ENCODE measurements at places on chromosomes 7 and 10.

DNA sequence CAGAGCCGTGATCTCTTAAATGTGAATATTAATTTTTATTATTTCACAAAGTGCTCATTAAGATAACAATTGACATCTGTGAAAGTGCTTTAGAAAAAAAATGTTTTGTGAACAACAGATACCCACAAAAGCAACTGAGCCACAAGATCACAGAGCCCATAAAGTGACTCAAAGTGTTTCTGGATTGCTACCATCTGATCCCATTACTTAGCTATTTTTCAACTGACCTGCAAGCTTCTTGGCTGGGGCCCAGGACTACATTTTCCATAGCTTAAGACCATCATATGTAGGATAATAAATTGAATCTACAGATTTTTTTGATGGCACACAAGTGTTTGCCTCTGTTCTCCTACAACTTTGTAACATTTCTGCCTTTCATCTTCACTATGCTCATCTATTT, 674.4 kb downstream of the PHTF2 start:
- DNase-seq: no peak

DNA sequence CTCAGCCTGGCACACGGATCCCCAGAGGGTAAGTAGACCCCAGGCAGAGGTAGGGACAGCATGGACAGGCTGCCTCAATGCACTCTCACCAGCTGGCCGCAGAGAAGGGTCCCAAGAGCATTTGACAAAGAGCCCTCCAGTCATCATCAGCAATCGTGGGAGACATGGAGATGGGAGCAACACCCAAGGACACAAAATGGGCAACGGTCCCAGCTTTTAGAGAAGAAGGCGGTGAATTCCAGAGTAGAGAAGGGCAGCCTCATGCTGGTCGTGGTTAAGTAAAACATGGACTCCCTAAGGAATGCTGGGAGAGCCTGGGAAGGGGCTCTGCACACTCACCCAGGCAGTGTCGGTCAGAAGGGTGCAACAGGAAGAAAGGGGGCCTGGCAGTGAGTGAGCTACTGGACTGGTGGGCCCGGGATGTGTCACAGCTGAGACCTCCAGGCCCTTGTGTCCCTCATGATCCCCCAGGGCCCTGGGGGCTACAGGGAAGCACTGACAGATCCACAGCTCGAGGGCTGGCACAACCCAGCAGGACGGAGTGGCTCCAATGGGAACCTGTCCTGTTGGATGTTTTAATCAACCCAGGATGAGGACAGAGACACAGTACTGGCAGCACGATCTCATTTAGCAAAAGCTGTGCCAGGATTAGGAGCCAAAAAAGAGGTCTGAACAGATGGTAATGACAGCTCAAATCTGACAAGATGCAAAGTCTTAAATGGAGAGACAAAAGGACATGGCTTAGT, 147.1 kb downstream of the NEURL1 start:
- DNase-seq: no peak

GRCh38 chr10:105138358-105138757, 497.3 kb downstream of the SORCS3 start:
- no peak for DNase-seq

DNA sequence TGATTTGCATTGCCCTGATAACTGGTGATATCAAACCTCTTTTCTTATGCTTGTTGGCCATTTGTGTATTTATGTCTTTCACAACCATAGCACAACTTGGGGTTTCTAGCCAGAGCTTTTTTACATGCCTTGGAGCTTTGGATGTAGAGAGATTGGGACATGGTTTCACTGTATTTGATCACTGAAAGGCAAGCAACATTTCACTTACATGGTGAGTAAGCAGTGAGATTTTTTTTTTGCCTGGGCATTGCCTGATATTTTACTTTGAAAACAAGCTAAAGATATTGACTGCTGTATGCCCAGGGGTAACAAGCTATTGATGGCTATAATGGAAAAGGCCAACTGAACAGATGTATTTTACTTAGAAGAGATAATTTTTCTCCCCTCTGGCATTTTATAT, 259.0 kb downstream of the PHTF2 start:
- DNase-seq: no peak

DNA sequence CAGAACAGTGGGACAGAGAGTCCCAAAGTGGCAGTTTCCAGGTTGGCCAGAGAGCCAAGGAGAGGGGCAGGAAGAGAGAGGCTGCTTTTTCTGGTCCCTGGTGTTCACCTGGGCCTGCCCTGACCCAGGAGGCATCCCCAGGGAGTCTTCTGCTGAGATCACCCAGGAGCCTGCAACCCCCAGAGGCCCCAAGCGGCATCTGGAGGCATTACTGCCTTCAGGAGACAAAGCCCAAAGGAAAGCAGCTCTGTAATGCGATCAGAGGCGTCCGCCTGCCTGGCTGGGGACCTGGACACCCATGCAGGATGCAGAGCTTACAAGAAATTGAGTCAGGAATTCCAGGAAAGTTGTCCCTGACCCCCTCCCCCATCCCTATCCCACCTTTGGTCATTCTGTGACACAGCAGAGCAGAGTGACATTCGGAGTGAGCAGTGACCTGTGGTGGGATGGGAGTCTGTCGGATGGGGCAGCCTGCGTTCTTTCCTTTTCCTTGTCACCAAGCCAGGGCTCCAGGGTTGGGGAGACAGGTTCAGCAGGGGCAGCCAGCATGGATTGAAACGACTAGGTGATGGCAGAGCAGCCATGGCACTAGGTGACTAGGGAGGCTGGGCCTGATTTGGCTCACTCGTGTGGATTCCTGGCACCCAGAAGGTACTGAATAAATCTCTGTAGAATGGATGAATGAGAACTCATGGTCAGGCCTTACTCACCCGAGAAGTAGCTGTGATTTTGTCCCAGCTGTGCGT, 10.4 kb downstream of the UNC5B start:
- no peak for DNase-seq

GRCh38 chr10:93993782-93994437, at the start of gene PLCE1:
PLCE1 (plus strand) TSS chr10:93993931; CDS start chr10:94031047, 37,116 bp downstream.
- DNase-seq: peak; percentile 44

DNA sequence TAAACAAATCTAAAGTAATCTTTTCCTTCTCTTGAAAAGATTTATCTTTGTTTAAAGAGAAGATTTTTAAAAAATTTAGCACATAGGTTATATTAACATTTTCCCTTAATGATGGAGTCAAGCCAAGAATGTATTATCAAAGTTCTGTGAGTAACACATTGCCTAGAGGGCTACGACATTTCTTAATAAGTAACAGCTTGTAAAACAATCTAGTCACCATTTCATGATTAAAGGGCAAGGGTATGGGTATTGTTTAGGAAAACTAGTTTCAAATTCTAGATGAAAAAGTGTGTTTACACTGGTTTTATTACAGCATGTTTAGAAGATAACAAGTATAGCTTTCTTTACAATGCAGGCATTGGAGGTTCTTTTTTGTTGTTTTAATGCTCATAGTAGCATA, 28.6 kb upstream of the LAMB4 start:
- no peak for DNase-seq

- peak; percentile 67 for DNase-seq
Measured at GRCh38 chr10:98170249-98171117, 36.0 kb downstream of the R3HCC1L start.

DNA sequence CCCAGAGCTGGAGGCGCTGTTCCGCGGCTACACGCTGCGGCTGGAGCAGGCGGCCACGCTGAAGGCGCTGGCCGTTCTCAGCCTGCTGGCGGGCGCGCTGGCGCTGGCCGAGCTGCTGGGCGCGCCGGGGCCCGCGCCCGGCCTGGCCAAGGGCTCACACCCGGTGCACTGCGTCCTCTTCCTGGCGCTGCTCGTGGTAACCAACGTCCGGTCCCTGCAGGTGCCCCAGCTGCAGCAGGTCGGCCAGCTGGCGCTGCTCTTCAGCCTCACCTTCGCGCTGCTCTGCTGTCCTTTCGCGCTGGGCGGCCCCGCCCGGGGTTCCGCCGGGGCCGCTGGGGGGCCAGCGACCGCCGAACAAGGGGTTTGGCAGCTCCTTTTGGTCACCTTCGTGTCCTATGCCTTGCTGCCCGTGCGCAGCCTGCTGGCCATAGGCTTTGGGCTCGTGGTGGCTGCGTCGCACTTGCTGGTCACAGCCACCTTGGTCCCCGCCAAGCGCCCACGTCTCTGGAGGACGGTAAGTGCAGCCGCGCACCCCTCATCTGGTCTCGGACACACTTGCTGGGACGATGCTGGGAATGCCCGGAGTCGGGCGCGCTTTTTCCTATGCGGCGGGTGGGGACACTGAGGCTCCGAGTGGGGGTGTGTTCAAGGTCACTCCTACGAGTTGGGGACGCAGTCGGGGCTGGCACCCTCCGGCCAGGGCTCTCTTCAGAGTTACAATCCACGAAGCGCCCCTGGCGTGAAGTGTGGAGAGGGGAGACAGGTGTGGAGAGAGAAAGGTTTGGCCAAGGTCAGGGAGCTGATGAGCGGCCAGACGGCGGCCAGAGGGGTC, 717 bp downstream of the ADCY1 start:
- DNase-seq: peak; percentile 80

DNA sequence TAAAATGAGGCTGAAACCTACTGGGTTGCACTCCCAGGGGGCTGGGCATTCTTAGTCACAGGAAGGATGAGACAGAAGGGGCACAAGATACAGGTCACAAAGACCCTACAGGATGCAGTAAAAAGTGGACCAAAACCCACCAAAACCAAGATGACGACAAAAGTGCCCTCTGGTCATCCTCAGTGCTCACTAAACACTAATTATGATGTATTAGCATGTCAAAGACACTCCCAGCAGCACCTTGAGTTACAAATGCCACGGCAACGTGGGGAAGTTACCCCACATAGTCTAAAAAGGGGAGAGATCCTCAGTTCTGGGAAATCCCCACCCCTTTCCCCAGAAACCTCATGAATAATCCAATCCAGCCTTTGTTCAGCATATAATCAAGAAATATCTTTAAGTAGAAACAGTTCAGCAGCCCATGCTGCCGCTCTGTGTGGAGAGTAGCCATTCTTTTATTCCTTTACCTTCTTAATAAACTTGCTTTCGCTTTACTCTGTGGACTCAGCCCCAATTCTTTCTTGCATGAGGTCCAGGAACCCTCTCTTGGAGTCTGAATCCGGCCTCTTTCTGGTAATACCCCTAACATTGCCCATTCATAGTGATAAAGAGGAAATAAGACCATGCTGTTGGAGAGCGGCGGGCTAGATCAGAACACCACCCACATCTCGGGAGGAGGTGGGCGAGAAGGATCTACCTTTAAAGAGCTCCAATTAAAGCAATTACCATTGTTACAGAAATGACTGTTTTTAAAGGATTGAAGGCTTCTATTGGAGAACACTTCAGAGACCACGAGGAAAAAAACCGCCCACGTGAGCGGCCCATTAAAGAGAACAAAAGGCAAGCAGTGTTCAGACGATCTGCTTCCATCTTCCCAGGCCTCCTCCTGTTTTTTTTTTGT, 170.9 kb downstream of the USP6NL start:
- peak; percentile 56 for DNase-seq

DNA sequence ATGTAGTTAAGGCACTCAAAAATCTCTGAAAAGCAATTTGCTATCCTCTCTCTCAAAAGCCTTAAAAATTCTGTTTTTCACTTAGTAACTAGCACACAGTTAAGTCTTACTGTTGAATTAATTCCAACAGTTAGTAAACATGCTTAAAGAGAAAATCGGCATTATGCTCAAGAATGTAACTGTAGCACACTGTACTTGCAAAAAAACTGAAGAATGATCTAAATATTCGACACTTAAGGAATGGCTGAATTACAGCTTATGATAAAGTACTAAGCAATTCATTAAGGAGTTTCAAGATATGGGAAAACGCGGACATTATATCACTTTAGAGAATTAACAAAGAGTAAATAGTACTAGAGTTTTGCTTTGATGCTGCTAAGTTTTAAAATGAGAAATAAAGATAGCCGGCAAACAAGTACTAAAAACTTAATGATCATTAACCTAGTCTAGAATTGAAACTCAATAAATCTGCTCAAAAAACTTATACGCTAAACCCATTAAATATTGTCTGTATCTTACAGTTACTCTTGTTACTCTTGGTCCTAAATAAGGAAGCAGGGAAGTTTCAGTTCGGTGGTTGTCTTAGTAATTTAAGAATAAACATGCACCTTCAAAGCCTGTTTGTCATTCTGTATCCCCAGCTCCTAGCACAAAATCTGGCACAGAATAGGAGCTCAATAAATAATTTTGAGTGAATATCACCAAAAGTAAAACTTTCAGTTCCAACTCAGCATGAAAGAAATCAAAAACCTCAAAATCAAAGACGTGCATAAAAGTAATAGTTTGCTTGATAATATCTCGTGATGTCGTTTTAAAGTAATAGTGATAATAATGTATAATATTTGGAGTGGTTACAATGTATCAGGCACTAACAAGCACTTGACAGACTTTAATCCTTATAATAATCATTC, 1.2 kb downstream of the TRDMT1 start:
- DNase-seq: peak; percentile 34

- no peak for DNase-seq
Measured at GRCh38 chr10:114393482-114393881, 10.8 kb downstream of the AFAP1L2 start.

- peak; percentile 71 for DNase-seq
Measured at GRCh38 chr10:120131183-120131582, 238.7 kb downstream of the SEC23IP start.

- DNase-seq: peak; percentile 73
Measured at GRCh38 chr10:52566471-52567246, 205.9 kb downstream of the MBL2 start.

DNA sequence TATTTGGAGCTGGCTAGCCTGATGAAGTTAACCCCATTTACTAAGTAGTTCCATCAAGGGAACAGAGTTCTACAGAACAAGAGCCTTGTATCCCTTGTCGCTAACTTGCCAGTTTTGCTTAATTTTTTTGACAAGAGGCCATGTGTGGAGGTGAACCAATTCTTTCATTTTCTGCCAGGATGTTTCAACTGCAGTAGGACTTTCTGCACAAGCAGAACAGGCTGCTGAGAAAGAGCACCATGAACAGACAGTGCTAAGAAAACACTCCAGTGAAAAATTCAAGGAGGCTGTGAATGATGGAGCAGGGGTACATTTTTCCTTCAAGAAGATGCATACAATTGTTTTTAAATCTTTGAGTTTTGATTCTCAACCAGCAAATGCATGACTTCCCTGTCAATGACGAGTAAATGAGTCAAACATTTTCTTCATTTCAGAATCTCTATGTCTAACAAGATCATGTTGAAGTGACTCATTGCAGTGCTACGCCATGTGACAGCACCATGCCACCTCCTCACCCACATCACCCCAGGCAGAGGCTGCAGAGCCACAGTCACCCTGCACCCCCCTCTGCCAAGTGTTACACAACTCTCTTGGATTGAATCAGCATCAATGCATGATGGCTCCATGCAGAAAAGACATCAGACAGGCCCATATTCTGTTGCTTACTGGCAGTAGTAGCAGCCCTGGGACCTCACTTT, 193.1 kb downstream of the COBL start:
- peak; percentile 54 for DNase-seq

- DNase-seq: no peak
Measured at GRCh38 chr7:101608772-101609713, 20.1 kb downstream of the MYL10 start.

- no peak for DNase-seq
Measured at GRCh38 chr10:61232780-61233179, 220.4 kb downstream of the TMEM26 start.

GRCh38 chr7:684416-684815, 42.1 kb upstream of the DNAAF5 start:
- no peak for DNase-seq

DNA sequence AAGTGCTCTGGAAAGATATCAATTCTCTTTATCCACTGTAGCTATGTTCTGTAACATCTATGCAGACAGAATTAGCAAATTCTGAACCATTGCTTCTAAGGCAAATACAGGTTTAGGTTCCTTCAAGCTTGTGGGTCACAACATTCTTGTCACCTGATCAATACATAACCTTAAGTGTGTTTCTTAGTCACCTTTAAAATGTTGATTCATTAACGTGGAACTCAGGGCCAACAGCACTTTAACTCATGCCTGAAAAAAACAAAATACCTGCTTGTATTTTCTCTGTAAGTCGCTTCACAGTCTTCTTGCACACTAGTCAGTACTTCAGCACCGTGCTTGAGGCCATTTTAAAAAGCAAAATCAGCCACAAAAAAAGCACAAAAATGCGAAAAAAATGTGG, 35.2 kb upstream of the TRIL start:
- no peak for DNase-seq

Data from hematopoietic multipotent progenitor cell treated with erythropoietin and hydrocortisone succinate and interleukin-3 and kit ligand, for 4 days (in vitro differentiated cells).